ENCODE measurements at places on chromosomes 5 and 9.

GRCh38 chr5:572398-573019, 39.6 kb upstream of the CEP72 start:
- no peak for DNase-seq

GRCh38 chr5:149749481-149750365, 19.6 kb downstream of the PPARGC1B start:
- no peak for DNase-seq

GRCh38 chr5:13357929-13358328, 586.6 kb downstream of the DNAH5 start:
- DNase-seq = no peak

DNA sequence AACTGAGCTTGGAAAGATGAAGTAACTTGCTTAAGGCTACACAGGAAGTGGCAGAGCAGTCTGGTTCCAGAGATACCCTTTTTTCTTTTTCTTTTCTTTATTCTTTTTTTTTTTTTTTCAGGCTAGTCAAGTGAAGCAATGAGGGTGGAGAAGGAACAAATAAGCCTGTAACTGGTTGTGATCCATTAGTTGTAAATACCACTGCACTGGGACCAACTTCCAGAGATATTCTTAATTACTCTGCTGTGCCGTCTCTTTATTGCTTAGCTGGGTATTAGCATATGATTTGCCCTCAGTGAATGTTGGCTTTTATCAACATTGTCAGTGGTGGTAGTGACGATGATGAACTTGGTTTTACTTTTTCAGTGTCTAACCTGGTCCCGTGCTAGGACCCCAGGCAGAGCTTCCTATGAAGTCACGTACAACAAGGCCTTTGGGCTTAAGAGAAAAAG, 26.7 kb downstream of the LNPEP start:
- no peak for DNase-seq

DNA sequence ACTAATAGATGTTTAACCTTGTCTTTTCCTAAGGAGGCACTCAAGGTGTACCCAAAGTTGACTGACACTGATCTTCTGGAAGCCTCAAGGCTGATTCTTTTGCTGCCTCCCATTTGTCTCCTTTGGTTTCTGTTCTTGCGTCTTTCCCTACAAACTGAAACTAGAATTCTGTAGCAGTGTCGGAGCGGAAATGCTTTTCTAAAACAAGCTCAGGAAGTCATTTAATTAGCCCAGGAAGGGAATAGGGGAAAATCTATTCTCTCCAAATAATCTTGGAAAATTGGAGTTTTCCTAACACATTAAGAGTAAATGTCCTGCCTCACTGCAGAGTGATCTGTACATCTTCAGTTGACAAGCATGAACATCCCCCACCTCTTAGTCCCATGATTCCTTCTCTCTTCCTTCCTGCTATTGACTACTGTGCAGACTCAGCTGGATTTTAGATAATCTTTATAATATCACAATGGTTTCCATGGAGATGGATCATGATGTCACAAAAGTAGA, 182.7 kb downstream of the NR3C1 start:
- DNase-seq = no peak

GRCh38 chr9:89891591-89892304, 286.9 kb downstream of the GADD45G start:
- DNase-seq = no peak

DNA sequence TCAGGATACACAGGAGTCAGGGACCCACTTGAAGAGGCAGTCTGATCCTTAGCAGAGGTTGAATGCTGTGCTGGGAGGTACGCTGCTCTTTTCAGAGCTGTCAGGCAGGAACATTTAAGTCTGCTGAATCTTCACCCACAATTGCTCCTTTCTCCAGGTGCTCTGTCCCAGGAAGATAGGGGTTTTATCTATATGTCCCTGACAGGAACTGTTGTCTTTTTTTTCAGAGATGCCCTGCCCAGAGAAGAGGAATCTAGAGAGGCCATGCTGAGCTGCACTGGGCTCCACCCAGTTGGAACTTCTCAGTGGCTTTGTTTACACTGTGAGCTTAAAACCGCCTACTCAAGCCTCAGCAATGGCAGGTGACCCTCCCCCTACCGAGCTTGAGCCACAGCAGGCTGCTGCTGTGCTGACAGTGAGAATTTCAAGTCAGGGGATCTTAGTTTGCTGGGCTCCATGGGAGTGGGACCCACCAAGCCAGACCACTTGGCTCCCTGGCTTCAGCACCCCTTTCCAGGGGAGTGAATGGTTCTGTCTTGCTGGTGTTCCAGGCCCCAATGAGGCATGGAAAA, 169.0 kb downstream of the FBXL17 start:
- DNase-seq = no peak

- no peak for DNase-seq
These were observed 150.8 kb downstream of the ROR2 start for GRCh38 chr9:91799113-91799744.

DNA sequence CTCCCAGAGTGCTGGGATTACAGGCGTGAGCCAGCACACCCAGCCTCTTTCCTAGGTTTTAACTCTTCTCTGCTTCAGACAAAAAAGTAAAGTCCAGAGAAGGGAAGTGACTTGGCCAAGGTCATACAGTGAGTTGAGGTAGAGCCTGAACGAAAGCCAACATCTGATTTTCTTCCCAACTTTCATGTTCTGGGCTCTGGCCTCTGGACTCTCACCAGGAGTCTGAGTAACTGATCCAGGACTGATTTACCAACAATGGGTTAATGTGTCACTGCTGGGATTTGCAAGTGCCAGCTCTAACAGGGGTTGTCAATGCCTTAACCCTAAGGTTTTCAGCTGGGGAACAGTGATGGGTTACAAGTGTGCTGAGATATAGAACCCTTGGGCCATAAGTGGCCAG, 32.2 kb upstream of the LARP1 start:
- DNase-seq = no peak

DNA sequence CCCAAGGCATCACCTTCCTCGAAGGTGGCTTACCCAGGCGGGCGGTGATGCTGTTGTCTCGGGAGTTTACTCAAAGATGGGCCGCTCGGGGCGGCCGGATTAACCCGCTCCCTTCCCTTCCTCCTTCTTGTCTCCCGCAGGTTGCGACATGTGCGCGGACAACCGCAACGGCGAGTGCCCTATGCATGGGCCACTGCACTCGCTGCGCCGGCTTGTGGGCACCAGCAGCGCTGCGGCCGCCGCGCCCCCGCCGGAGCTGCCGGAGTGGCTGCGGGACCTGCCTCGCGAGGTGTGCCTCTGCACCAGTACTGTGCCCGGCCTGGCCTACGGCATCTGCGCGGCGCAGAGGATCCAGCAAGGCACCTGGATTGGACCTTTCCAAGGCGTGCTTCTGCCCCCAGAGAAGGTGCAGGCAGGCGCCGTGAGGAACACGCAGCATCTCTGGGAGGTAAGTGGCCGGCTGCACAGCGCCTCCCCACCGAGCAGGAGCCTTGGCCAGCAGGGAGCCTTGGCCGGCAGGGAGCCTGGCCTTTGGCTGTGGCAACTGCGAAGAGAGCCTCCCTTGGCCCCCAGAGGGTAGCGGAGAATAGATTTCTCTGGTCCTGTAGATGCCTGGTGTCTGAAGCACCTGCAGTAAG, 10.6 kb downstream of the PRDM6 start:
- no peak for DNase-seq

- DNase-seq = peak; percentile 63
These were observed 732 bp downstream of the PRKAA1 start for GRCh38 chr5:40797273-40798011.

GRCh38 chr9:131391020-131391419, 2.9 kb upstream of the PRRC2B start:
- DNase-seq = no peak
